K562 (cell line): ENCODE measurements at places on chromosomes 7 and 10. TPM values are rescaled to one million over a fixed set of nuclear protein-coding genes. Genes with fewer than 3 reads are reported as not detected.

- no peak for DNase-seq
Observed at GRCh38 chr7:138907201-138907847, 73.9 kb downstream of the KIAA1549 start.

- DNase-seq, result no peak
Observed at GRCh38 chr7:303884-304573, 14.1 kb downstream of the FOXL3 start.

Gene BBIP1
- 14.1 and 17.3 TPM in 2 replicates for polyA plus RNA-seq

Gene STK31
- 0.20 and 0.91 TPM in 2 replicates for polyA plus RNA-seq

Gene NSUN6
- polyA plus RNA-seq, result 26.3 and 26.6 TPM in 2 replicates
